ENCODE measurements at places on chromosomes 6 and 20.

DNA sequence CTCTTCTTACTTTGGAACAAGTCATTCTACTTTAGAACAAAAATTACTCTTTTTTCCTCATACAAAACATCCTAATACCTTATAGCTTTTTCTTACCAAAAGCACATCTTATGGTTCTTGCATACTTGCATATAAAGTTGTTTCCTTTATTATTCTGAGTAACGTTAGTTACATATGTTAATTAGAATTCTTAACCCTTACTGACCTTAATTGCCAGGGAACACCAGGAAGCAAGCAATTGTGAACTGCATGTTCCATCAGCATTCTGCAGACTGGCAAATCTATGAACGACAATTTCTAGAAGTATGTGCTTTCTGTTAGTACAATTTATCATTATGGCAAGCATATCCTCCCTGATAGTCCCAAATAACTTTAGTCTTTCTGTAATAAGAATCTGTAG is 831.0 kb downstream of the C6orf118 start:
- DNase-seq, result no peak

DNA sequence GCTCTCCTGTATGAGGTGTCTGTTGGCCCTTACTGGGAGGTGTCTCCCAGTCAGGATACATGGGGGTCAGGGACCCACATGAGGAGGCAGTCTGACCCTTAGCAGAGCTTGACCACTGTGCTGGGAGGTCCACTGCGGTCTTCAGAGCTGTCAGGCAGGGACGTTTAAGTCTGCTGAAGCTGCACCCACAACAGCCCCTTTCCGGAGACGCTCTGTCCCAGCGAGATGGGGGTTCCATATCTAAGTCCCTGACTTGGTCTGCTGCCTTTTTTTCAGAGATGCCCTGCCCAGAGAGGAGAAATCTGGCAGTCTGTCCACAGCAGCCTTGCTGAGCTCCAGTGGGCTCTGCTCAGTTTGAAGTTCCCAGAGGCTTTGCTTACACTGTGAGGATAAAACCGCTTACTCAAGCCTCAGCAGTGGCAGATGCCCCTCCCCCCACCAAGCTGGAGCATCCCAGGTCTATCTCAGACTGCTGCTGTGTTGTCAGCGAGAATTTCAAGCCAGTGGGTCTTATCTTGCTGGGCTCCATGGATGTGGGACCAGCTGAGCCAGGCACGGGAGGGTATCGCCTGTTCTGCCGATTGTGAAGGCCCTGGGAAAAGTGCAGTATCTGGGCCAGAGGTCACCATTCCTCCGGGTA is 36.3 kb upstream of the IBTK start:
- DNase-seq, result no peak

GRCh38 chr6:112842330-112842685 is 495.2 kb downstream of the RFPL4B start:
- DNase-seq, result no peak

DNA sequence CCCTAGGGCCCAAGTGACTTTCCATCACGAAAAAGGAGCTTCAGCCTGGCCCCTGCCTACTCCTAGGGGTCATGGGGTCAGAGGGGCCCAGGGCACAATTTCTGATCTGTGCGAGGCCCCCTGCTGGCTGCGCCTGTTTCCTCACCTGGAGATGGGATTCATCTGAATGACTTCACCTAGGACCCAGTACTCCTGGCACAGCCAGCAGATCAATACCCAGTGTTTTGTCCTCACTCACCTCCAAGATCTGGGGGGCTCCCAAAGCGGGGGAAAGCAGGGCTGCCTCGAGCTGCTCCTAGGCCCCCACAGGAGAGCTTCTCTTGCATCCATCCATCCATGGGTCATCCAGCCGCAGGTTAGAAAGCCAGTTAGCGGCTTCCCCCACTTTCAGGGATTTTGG is 33.8 kb downstream of the CD40 start:
- DNase-seq, result no peak

DNA sequence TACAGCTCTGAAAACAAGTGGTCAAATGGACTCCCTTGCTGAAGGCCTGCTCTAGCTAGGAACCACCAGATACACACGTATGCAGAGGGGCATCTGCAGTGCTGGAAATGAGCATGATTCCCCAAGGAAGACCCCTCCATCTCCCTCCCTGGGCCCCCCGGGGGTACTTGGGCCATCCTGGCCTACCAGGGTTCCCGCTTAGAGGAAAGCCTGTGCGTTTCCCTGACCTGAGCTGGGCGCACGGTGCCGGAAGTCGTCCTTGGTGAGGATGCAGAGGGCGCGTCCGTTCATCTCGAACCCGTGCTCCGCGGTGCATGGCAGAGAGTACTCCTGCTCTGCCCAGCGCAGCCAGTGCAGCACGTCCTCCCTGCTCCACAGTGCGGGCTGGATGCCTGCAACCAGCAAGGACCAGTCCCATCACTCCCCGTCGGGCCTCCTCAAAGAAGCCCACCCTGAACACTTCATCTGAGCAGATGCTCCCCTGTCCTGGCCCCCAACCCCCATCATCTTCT is 11.8 kb downstream of the ETV7 start:
- no peak for DNase-seq
